ENCODE measurements at places on chromosomes 12 and 14. TPM values are rescaled to one million over a fixed set of nuclear protein-coding genes. Genes with fewer than 3 reads are reported as not detected.
A peak's percentile ranks its signal among the peaks of the same experiment; 100 is the strongest.

LAG3 gene
- total RNA-seq, result 0.79 TPM

CYP27B1 gene
- 1.5 TPM for total RNA-seq

C14orf132 gene
- 87.8 TPM for total RNA-seq

ERGIC2 gene
- total RNA-seq, result 83.6 TPM

- no peak for DNase-seq
Observed at GRCh38 chr14:97687944-97688630, 890.9 kb downstream of the VRK1 start.

OTOGL gene
- total RNA-seq, result 0.09 TPM

GYS2 gene
- total RNA-seq, result not detected

FGF6 gene
- total RNA-seq, result not detected

- DNase-seq, result no peak
Observed at GRCh38 chr12:46627686-46628085, 198.1 kb downstream of the SLC38A4 start.

CSRP2 gene
- total RNA-seq, result 28.9 TPM

DNA sequence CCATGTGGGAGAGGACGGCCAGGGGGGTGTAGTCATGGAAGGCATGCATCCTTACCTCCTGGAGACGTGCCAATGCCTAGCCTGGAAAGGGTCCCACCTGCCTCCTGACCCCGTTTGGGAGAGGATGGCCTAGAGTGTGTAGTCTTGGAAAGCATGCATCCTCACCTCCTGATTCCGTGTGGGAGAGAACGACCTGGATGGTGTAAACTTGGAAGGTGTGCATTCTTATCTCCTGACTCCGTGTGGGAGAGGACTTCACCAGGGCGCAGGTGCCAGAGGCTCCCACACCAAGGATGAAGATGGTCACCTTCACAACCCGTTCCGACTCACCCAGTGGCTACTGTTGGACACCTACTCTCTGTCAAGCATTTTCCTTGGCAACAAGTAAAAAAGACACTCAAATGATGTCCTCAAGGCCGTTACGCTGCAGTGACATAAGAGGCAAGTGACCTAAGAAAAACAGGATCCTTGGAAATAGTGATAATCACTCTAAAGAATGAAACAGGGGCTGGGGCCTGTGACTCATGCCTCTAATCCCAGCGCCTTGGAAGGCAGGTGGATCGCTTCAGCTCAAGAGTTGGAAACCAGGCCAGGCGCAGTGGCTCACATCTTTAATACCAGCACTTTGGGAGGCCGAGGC, 37.5 kb upstream of the FZD10 start:
- DNase-seq, result no peak

- no peak for DNase-seq
Observed at GRCh38 chr12:68521848-68522502, 88.7 kb upstream of the RAP1B start.

GRCh38 chr12:57730336-57731067, 8.0 kb downstream of the AGAP2 start:
- no peak for DNase-seq

FAM222A gene
- total RNA-seq, result 2.9 TPM

ARMH4 gene
- total RNA-seq, result 2.0 TPM

CCDC177 gene
- not detected for total RNA-seq

DNA sequence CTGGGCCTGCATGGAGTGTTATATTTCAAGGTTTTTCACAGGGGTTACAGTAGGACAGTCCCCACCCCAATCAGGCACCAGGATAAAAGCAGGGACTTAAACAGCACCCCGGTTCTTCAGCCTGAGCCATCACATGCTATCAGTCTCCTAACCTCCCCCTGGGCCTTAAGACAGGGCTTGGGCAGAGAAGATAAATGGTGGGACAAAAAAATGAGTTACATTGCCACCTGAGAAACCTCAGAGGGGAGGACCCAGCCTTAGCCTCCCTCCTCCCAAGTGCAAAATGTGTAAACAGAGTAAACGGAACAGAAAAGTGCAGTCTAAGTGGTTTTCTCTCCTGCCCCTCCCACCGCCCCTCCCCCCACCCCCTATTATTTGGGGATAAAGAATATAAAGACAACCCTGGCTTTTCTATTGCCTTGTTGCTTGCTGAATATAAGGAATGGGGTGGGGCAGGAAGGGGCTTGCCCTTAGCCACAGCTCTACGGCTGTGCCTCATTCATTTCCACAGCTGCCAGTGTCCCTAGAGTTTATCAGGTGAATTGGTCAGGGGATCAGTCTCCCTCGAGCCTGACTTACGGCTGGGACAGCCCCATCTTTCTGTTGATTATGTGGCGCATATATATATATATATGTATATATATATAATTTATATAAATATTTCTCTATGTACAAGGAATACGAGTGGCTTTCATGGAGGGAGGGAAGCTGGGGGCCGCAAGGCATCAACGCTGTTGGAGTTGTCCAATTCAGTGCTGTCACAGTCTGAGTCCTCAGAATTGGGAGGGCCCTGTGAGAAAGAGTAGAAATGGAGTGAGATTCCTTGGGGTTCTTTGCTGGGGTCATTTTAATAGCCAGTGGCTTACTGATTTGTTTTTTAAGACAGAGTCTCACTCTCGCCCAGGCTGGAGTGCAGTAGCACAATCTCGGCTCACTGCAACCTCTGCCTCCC, 18.5 kb downstream of the MAP3K12 start:
- no peak for DNase-seq

DNA sequence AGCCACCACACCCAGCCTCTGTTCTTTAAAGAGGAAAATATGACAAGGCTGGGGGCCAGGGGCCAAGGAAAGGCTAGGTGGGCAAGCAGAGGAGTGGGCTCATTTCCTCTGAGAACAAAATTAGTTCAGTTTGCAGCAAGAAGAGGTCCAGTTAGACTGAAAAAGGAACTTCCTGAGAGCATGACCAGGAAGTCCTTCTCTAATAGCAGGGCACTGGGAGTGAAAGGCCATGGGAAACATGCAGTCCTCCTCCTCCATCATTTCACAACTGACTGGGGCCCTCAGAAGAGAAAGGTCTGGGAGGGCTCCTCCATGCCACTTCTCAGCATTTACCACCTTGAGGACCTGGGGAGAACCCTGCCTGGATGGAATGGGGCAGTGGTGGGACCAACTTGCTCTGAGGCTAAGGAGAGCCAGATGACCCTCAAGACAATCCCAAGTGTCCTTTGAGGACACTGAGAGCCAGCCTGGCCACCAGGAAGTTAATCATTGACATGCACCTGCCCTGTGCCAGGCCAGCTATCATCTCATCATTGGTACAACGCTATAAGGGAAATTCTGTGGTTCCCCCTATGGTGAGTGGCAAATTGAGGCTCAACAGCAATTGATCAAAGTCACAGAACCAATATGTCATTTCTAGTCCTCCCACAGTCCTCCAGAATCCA, 2.0 kb downstream of the AQP2 start:
- DNase-seq, result no peak

GRCh38 chr14:56559182-56559581, 20.4 kb upstream of the TMEM260 start:
- no peak for DNase-seq

FOXG1 gene
- total RNA-seq, result not detected

DNA sequence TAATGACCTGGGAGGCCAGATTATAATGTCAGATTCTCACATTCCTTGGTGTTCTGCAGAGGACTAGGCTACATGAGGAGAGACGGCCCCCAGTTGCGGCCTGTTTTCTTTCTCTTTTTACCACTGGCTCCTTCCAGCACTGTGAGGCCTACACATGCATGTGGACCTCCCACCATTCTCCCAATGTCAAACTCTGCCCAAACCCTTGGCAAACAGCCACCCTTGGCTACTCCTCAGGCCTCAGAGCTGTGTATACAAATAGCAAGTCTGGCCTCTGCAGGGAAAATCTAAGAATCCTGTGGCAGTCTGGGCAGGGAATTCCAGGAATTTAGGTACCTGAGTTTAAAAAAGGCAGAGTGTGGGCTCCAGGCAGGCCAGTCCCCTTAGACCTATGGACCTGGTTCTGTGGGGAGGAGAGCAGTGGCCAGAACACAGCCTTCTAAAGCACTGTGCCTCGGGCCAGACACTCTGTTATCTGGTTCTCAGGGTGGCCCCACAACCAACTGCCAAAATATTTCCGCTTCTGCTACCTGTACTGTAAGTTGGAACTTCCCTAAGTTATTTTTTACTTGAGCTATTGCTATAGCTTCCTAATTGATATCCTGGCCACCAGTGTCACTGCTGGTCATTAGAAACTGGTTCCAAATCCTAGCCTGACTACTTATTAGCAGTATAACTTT, 19.9 kb upstream of the NEDD1 start:
- no peak for DNase-seq

OR6C70 gene
- not detected for total RNA-seq

DNA sequence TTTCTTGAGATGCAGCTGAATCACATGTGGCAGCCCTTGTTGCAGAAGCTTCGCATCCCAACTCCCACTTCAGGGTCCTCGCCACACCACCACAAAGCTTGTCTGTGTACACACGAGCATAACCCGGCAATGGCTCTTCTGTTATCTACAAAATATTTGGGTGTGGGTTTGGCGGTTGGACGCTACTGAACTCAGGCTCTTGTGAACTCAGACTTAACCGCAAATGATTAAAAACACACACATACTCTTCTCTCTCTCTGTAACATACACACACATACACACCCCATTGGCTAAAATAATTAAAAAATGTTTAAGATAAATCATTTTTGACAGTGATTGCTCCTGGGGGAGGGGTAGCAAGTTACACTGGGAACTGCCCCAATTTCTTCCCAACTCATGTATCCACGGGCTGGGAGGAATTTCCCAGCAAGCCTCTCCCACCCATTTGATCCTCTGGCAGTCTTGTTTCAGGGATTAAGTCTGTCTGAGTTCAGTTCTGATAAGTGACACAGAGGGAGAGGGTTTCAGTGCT, 63.7 kb upstream of the MANSC4 start:
- DNase-seq, result no peak

LTA4H gene
- 201 TPM for total RNA-seq

GRCh38 chr12:3684449-3685051, 68.4 kb downstream of the CRACR2A start:
- DNase-seq, result no peak

DNA sequence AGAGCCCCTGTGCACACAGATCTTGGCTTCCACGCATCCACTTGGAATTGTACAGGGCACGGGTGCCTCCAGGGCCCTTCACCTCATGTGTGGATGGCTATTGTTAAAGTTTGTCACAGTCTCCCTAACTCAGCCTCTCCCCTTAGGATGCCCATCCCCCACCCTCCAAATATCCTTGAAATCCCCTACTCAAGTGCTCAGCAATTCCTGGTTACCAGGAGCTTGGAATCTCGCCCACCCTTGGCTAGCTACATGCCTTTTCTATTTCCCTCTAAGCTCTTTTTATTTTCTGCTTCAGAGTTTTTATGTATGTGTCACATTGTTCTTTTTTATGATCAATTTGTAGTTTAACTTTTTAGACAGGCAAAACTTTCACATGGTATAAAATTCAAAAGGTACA, 13.0 kb upstream of the NR1H4 start:
- DNase-seq, result no peak

CHST11 gene
- total RNA-seq, result 39.3 TPM

DNA sequence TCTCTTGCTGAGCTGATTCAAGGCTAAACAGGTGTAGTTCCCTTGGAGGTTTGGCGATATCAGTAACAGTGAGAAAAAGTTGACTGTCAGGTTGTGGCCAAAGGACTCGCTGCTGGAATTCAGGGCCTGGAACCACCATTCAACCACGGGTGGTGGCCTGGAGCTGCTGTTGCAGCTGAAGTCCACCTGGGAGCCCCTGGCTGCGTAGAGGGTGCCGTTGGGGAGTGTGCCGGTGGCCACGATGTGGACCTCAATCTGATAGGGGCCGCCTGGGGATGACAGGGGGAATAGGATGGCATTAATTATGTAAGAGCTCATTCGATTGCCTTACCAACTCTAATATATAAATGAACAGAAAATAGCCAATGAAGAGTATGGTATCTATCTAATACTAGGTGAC, 21.2 kb upstream of the WSB2 start:
- no peak for DNase-seq

MFAP5 gene
- 12.0 TPM for total RNA-seq

- no peak for DNase-seq
Observed at GRCh38 chr14:97995038-97995437, 1197.9 kb downstream of the VRK1 start.

- peak; percentile 43 for DNase-seq
Observed at GRCh38 chr12:16939871-16940306, 333.9 kb upstream of the LMO3 start.

DNA sequence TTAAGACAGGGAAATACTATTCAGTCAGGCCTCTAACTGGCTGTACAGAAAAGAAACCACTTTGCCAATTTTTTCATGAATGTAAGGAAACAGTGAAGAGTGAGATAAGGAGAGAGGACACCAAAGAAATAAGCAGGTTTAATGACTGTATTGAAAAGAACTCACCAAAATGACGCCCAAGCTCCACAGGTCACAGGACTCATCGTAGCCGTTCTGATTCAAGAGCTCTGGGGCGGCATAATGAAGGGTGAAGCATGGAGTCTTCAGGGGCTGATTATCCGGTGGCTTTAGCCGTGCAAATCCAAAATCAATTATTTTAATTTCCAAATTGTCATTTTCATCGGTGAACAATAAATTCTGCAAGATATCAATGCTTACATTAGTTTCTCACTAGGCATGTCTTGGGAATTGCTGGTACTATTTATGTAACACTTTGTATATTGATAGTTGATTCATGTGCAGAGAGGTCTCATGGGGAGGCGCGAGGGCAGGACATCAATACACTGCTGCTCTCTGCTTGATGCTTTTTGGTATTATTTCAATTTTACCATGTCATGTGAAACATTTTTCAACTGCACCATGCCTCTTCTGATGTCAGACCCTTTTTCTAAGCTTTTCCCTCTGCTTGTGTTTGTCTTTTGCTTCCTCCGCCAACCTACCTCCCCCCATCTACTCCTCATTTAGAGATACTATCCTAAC, 74.2 kb upstream of the TTC7B start:
- no peak for DNase-seq

ERBB3 gene
- 88.8 TPM for total RNA-seq

GRCh38 chr14:56195704-56196103, 77.5 kb downstream of the PELI2 start:
- no peak for DNase-seq

DNA sequence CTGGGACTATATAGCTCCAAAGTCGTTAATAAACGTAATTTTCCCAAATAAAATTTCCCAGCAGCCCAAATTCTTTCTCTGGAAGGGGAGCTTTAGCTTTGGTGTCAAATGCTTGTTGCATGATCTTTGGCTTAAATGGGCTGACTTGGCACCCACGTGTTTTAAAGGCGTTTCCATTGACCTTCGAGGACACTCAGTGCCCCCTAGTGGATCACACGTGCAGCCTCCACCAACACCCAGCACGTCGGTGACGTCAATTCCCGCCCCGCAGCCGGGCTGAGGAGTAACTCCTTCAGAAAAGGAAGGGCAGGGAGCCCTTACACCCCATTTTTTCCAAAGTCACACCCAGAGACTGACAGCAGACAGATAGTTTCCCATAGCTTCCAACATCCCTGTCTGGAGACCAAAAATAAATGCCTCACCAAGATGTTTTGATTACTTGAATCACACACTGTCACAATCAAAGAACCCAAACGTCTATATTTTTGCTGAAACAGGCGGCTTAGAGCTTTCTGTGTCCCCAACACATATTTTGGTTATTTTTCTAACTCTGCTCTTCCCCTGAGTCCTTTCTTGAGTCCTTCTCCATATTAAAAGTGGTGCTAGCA, 707.9 kb downstream of the AACS start:
- no peak for DNase-seq

HOTAIR gene
- not detected for total RNA-seq

C3AR1 gene
- total RNA-seq, result 66.4 TPM
